NCI-H510A (cell line): ENCODE measurements at places on chromosomes 7 and 10.

GRCh38 chr10:106387063-106387462, 777.4 kb downstream of the SORCS1 start:
- no peak for DNase-seq

DNA sequence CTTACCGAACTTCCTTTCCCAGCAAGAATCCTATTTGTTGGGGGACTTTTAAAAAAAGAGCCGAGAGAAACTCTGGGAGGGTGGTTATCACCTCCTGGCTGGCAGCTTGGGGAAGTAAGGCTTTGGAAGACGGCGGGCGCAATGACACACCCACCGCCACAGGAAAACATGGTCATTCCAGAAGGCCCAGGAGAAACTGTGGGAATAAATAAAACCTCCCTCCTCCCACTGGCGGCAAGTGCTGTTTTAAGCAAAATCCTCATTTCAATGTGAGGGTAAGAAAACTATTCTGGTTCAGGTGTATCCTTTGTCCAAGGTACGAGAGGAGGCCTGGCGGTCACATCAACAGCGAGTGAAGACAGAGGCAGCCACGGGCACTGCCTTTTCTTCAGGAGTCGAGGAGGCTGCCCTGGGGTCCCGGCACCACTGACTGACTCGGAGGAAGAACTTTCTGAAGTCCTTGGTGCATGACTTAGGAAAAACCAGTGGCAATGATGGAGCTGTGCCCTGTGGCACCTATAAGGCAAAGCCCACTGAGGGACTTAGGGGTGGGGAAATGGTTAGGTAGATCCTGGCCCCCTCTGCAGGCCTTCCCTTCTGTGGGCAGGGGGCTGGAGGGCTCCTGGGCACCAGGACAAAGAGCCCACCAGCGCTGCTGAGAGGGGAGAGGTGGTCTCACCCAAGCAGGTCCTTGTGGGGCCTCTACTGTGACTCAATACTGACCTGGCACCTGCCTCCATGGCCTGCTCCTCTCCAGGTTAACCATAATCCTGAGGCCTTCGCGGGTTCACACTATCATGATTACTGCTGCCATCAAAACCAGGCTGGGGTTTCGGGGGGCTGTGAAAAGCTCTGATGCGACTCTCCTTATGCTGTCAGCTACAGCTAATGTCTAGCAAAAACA, 21.4 kb downstream of the DNAJB12 start:
- DNase-seq, result no peak

DNA sequence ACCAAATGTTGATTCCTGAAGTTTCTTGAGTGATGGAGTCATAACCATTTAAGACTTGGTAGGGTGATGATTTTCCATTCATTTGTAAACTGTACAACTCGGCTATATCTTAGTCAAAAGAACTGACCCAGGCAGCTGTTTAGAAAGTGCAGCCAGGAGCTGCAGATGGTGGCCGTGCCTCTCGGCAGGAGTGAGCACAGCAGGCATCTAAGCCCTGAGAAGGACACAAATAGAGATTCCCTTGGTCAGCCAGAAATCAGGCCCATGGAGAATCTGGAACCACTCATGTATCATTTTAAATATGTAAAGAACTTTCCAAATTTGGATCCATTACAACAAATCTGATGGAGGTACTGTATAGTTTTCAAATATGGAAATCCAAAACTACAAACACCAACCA, 177.0 kb upstream of the AKR1E2 start:
- no peak for DNase-seq

- no peak for DNase-seq
These were observed 85.3 kb upstream of the DIP2C start for GRCh38 chr10:774661-775244.

- no peak for DNase-seq
These were observed 7.6 kb upstream of the RBM20 start for GRCh38 chr10:110636572-110636931.

- no peak for DNase-seq
These were observed 160.6 kb downstream of the MLLT10 start for GRCh38 chr10:21694631-21695030.

DNA sequence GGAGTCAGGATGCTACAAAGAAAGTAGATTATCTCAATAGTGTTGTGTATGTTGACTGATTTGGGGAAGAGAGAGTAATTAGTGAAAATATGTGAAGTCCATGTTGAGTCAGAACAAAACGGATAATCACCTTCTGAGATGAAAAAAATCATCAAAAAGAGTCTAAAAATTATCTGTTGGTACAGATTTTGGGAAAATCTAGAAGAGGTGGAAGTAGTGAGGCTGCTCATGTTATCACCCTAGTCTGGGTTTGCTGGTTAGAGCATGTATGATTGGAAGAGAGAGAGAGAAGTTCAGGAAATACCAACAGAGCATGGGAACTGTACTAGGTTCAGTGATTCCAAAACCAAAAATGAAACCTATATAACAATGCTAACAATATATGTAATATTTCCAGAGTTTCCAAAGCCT, 12.3 kb downstream of the RPA3 start:
- no peak for DNase-seq

GRCh38 chr7:14899030-14899429, 3.5 kb downstream of the DGKB start:
- no peak for DNase-seq

- DNase-seq, result no peak
These were observed 221.1 kb downstream of the KCNMA1 start for GRCh38 chr10:77416311-77417135.

DNA sequence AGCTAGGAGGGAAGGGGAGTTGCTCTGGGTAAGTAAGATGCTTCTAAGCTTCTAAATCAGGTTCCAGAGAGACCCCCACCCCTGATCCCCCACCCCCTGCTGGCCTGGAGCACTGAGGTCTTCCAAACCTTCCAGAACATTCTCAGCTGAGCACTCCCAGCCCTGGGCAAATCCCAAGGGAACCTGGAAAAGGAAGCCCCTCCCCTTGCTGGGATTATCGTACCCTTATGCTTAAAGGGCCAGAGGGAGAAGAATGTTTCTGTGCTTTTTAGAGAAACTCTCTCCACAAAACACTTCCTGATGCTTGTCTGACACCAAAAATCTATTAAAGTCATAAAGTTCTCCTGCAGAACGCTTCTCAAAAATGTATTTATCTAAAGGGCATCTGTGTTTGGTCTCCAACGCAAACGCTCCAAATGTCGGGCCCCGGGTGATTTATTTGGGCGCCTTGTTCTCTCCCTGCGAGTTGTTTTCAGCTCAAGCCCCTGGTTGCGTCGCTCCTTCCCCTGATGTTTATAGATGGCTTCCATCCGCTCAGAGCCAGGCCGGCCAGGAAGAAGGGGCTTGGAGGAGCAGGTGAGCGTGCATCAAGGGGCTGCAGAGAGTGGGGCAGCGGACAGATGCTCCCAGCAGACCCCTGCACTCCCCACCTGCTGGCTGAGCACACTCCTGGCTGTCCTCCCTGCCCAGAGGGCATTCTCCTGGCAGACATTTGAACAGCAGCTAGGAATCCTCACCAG, 8.2 kb upstream of the RET start:
- DNase-seq, result no peak

DNA sequence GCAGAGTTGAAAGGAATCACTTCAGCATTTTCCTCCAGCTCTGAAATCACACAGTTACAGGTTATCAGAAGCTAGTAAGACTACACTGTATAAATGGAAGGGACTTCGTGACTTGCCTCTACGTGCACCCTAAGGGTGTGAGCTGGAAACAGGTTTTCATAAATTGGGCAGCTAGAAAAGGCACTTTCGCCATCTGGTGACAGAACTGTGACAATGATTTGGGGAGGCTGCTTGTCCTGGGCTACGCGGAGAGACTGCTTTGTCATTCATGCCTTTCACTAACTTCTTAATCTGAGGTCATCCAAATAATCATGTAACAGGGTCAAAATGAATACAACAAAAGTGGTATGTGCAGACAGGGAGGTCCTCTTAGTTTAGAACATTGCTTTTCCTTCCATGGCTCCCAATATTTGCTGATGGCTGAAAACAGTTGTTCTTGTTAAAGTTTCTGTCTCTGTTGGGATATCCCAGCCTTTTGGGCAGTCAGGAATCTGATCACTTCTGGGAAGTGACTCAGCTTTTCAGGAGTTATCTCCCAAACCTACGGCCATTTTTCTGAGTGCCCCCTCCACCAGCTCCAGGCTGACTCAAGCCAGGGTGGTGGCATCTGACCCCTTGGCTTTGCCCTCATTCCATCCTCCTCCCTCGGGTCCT, 17.8 kb downstream of the VWC2 start:
- no peak for DNase-seq

DNA sequence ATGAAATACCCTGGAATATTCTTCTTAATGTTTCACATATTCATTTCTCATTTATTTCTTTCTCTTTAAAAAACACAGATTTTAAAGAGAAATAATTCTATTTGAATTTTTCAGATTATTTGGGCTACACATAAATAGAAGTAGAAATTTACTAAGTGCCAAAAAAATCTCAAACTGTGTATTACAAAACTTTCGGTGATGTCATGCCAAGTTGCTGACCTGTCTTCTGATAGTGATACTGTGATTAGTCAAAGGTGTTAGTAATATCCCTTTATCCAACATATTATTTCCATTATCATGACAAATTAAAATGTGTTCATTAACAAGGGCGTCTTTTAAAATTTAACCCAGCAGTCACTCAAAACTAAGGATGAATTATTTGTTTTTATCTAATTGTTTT, 60.1 kb downstream of the COL28A1 start:
- no peak for DNase-seq

- DNase-seq, result no peak
These were observed 9.5 kb upstream of the FOXL3 start for GRCh38 chr7:280461-280860.

- no peak for DNase-seq
These were observed 47.3 kb upstream of the CPN1 start for GRCh38 chr10:100128951-100129350.

- no peak for DNase-seq
These were observed 76.8 kb downstream of the GATA3 start for GRCh38 chr10:8130973-8131911.

DNA sequence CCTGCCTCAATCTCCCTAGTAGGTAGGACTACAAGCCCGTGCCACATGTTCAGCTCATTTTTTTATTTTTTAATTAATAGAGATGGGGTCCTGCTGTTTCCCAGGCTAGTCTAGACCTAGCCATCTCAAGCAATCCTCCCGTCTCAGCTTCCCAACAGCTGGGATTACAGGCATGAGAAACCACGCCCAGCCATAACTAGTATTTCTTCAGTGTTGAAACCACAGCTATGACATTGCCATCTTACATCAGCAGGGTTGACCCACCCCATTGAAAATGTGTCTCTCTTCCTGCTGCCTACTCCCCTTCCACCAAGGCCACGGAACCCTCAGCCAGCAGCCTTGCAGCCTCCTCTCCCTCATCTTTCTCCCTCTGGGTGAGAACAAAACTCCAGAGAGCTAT, 62.1 kb upstream of the ZNF746 start:
- DNase-seq, result no peak

- peak; percentile 52 for DNase-seq
These were observed 71.9 kb upstream of the HABP2 start for GRCh38 chr10:113480851-113481502.

- DNase-seq, result no peak
These were observed 65.3 kb downstream of the TET1 start for GRCh38 chr10:68625316-68625921.

DNA sequence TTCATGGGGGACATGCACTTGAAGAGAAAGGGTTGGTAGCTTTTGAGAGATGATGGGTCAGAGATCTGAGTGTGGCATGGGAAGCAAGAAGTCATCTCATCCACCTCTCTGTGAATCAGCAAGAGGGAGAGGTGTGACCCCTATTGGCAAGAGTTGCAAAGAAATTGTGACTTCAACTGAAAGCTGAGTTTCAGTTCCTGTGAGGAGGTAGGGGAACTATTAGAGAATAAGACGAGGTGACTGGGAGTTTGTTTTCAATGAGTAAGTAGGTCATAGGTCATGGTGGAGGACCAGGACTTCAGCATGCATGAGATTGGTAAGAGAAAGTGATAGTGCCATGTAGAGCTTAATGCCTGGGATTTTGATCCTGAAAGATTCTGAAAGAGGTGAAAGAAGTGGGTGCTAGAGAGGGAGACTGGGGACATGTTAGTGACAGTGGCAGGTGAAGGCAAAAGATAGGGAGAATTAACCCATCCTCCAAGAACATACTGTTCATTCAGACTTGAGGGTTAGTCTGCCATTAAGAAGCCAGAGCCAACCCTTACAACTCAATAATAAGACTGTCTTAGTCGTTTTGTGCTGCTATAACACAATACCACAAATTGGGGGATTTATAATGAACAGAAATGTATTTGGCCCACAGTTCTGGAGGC, 75.5 kb upstream of the CAPZA2 start:
- no peak for DNase-seq

GRCh38 chr7:138125119-138125518, 48.9 kb downstream of the AKR1D1 start:
- DNase-seq, result no peak

- no peak for DNase-seq
These were observed 23.9 kb upstream of the PNLIPRP3 start for GRCh38 chr10:116403740-116404250.

- DNase-seq, result no peak
These were observed 46.9 kb downstream of the AHCYL2 start for GRCh38 chr7:129271500-129272355.

DNA sequence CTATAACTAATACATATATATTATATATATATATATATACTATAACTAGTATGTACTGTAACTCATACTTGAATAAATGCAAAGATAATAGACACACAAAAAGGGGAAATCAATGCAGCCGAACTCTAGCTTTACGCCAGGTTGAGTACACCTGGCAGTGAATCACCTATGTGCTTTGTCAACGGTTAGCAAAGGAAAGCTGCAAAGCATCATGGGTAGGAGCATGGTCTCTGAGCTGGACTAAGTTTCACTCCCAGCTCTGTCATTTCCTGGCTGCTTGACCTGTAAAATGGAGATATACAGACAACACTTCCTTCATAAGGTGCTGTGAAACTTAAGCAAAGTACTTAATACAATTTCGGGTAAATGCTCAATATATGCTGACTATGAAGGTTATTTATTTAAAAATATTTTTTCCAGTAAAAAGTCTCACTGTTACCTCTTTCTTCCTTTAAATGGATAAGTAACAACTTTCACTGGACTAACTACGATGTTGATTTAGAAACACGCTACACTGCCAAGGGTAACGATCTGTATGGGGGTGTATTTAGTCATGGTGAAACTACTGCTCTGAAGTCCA, 61.7 kb upstream of the ITGA8 start:
- DNase-seq, result no peak

GRCh38 chr10:49282879-49283341, 16.1 kb upstream of the C10orf71 start:
- DNase-seq, result no peak

DNA sequence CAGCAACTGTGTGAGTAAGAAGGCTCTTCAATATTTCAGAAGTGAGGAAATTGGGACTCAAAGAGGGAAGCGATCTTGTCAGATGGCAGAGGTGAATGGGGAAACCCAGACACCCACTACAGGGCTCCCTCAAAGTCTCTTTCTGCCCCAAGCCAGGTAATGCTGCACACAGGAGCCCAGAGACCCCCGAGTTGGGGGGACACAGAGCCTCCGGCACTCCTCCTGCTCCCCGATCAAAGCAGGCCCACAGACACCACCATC, 139.4 kb downstream of the TNS3 start:
- no peak for DNase-seq
